ENCODE measurements at places on chromosomes 3 and 15.

DNA sequence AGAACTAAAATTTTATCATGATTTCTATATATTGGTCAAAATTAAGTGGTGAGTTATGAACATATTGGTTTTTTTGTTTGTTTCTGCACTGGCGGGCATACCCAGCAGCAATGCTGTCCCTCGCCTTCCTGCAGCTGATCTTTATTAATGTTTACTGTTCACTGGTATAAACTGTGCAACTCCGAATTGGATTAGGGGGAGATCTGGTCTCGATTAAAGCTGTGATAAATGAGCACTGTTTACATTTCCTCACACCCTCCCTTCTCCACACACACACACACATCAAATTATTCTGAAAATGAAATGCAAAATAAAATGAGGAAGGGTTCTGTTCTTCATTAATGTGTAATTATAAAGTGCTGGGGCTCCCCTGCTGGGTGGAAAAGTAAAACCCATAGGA lies 48.5 kb upstream of the DAZL start:
- DNase-seq: no peak

GRCh38 chr3:20478436-20478835 lies 292.4 kb upstream of the SGO1 start:
- DNase-seq: no peak

- no peak for DNase-seq
These were observed 300.6 kb upstream of the LMCD1 start for GRCh38 chr3:8200996-8201395.

DNA sequence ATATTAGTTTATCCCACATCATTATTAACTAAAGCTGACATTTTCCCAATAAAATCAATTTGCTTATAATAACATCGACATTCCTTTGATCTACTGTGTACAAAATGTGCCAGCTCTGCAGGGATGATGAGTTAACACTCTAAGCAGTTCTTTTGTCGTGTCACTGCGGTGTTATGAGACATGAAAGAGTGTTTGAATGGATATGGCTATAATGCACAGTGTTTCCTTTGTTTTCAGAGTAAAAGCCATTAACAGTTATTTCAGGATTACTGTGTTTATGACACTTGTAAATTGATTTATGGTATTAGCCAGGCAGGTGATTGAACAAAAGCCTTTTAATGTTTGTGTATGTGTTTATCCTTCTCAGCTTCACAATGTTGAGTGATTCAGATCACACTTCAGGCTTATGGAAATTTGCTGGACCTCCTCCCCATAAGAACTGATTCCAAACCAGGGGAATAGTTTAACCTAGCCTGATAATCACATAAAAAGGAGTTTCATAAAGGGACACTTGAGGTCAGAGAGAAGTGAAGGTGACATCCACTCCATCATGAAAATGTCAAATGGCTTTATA lies 115.7 kb downstream of the CHL1 start:
- no peak for DNase-seq

DNA sequence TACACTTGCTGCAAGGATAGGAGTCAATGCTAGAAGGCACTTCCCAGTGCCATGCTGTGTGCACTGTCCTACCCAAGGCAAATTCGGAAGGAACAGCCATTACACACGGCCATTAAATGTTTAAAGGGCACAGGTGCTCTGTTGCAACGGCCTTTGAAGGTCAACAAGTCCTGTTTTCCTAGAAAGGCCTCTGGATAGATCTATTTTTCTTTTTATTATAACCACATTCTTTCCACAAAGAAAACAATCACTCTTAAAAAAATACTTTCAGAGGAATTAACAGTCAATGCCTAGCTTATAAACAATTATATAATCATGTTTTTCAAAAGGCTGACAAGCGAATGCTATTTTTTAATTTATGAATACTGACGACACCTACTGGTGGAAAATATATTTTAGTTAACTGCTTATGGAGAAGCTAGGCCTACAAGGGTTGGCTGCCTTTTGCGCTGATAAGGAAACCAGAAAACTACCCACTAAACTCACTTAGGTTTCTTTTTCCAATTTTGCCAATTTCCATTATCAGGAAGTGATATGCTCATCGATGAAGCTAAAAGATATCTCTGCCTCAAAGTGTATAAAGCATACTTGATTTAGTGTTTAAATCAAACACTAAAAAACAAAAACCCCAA lies 2.4 kb downstream of the ARHGEF3 start:
- DNase-seq: no peak

GRCh38 chr3:171458071-171458863 lies 1.9 kb downstream of the TNIK start:
- no peak for DNase-seq

- DNase-seq: no peak
These were observed 3.4 kb upstream of the OGG1 start for GRCh38 chr3:9746330-9746729.

- no peak for DNase-seq
These were observed 404.0 kb upstream of the WNT5A start for GRCh38 chr3:55891106-55891505.

DNA sequence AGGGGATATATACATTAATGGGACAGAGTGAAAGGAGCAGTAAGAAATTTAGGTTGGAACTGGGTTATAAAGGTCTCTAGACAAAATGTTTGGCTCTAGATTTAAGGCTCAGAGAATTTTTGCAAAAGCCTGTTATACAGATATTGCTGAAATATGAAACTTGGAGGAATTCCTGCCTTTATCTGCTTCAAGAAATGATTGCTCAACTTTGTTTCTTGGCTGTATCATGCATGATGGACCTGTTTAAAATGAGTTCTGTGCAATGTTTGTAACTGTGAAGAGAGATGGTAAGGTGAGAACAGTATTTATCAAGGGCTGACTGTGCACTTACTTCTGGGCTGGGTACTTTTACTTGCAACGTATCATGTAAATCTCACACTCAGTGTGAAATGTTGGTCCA lies 3.3 kb downstream of the CRYBG3 start:
- no peak for DNase-seq

GRCh38 chr15:99148851-99149276 lies 44.0 kb downstream of the SYNM start:
- no peak for DNase-seq

DNA sequence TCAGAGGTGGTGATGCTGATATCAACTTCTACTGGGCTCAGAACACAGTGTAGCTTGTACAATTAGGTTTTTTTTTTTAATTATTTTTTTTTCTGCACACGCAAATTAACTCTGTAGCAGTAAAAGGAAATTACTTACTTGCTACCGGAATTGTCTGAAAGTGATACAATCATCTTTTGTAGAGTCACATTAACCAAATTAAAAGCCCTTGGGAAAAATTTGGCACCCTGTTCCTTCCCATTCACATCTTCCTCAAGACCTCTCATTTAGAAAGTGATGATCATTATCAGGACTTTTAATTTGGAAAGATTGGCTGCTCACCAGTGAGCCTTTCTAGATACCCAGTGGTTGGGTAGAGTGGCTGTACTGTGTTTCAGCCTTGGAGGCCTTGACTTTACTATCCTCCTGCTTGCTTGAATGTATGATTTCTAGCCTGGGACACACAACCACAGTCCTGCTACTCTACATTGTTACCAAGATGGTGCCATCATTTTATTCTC lies 158.3 kb downstream of the ECT2 start:
- no peak for DNase-seq

DNA sequence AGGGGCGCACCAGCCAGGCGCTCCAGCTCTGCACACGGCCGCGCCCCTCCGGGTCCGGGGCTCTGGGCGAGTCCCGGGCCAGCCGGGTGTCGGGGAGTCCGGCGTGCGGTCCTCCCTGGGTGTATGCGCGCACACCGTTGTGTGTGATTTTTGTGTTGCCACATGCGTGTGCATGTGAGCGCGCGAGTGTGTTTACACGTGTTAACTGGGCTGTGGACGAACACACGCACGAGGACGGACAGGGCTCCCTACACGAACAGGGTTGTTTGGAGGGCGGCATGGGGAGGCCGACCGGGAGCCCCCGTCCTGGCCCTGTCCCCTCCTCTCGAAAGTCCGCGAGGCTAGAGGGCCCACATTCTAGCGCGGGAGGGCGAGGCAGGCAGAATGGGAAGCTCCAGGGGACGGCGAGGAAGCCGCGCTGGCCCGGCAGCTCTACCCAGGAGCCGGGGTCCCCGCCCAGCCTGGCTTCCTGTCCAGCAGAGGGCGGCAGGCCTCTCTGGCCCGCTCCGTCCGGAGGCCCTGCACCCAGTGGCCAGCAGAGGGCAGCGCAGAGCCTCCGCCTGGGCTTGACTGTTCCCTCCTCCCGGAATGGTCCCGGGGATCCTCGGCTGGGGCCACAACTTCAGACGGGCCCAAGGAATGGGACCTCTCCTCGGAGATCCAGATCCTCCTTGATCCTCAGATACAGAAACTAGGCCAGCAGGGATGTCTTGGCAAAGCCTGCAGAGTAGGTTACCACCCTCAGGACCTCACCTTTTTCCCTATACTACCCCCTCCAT lies 611 bp upstream of the LINGO1 start:
- peak; percentile 92 for DNase-seq

- DNase-seq: no peak
These were observed 13.4 kb downstream of the HTR3C start for GRCh38 chr3:184066211-184066610.

DNA sequence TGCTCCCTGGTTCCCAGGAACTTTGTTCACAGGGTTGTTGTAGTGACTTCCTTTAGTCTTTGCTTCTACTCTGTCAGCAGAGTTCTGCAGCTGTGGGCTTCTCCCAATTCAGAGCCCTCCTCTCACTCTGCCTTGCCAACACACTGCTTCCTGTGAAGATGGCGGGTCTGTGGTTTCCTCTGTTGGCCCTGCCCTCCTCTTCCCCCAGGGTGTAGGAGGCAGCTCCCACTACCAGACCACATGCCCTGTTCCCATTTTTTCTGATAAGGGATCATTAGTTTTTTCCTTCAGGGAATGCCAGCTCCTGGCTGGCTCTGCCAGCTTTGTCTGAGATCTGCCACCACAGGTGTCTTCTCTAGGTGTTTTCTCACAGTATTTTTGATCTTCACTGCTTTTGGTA lies 12.7 kb downstream of the SPSB4 start:
- no peak for DNase-seq

- DNase-seq: no peak
These were observed 8.2 kb downstream of the GRIP2 start for GRCh38 chr3:14531856-14532395.

- DNase-seq: no peak
These were observed 42.7 kb downstream of the CTNNB1 start for GRCh38 chr3:41241800-41242571.

DNA sequence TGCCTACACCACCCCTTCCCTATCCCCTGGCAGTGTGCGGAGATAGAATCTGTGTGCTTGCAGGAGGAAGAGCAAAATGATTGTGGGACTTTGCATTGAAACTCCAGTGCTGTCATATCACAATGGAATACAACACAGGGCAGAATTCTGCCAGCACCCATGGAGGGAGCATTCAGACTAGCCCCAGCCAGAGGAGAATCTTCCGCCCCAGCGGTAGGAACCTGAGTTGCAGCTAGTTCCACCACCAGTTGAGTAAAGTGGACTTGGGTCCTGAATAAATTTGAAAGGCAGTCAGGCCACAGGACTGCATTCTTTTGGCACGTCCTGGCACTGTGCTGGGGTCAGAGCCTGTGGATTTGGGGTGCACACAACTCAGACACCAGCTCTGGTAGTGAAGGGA lies 27.5 kb downstream of the NCBP2 start:
- no peak for DNase-seq

GRCh38 chr3:16305111-16305541 lies 40.1 kb downstream of the OXNAD1 start:
- DNase-seq: no peak

GRCh38 chr3:179967622-179968021 lies 69.1 kb downstream of the PEX5L start:
- DNase-seq: no peak

GRCh38 chr3:195809796-195810454 lies 1.8 kb downstream of the MUC4 start:
- DNase-seq: no peak

DNA sequence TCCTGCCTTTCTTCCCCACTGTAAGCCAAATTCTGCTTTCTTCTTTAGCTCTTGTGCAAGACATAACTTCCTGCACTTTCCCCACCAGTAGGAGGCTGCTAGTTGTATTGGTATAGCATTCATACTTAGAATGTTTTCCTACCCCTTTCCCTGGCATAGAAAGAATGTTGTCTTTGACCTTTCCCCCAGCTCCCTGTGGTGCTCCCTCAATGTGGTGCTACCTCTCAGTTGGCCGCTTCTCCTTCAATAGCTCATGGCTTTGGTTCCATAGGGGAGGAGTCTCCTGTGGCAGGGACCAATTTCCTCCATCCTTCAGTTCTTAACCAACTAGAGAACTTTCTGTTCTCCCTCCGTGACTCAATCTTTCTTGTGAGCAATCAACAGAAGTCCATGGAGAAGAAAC lies 67.5 kb upstream of the AKAP13 start:
- DNase-seq: no peak

- DNase-seq: no peak
These were observed 29.8 kb downstream of the SPICE1 start for GRCh38 chr3:113485161-113485609.

DNA sequence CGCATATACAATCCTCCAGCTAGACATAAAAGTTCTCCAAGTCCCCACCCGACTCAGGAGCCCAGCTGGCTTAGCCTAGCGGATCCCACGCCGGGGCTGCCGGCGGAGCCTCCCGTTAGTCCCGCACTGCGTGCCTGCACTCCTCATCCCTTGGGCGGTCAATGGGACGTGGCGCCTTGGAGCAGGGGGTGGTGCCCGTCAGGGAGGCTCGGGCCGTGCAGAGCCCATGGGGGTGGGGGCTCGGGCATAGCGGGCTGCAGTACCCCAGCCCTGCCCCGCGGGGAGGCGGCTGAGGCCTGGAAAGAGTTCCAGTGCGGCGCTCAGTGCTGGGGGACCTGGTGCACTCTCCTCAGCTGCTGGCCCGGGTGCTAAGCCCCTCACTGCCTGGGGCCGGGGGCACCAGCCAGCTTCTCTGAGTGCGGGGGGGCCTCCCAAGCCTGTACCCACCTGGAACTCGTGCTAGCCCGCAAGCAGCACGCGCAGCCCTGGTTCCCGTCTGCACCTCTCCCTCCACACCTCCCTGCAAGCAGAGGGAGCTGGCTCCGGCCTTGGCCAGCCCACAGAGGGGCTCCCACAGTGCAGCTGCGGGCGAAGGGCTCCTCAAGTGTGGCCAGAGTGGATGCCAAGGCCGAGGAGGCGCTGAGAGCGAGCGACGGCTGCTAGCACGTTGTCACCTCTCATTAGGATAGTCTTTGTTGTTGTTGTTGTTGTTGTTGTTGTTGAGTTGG lies 12.2 kb upstream of the CCDC50 start:
- DNase-seq: no peak

DNA sequence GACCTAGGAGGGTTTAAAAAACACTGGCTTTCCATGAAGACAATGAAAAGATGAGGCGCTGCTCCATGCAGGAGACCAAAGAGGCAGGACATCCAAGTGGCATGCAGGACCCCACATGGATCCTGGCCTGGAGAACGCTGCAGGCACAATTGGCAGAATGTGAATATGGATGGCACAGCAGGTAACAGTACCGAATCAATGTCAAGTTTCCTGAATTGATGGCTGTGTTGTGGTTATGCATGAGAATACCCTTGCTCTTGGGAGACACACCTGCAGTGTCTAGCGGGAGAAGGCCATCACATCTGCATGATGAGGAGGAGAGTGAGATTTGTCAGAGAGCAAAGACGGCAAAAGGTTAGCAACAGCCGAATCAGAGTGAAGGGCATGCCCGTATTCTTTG lies 74.3 kb upstream of the SEC13 start:
- DNase-seq: no peak
